ENCODE measurements at places on chromosomes 3 and 15.

DNA sequence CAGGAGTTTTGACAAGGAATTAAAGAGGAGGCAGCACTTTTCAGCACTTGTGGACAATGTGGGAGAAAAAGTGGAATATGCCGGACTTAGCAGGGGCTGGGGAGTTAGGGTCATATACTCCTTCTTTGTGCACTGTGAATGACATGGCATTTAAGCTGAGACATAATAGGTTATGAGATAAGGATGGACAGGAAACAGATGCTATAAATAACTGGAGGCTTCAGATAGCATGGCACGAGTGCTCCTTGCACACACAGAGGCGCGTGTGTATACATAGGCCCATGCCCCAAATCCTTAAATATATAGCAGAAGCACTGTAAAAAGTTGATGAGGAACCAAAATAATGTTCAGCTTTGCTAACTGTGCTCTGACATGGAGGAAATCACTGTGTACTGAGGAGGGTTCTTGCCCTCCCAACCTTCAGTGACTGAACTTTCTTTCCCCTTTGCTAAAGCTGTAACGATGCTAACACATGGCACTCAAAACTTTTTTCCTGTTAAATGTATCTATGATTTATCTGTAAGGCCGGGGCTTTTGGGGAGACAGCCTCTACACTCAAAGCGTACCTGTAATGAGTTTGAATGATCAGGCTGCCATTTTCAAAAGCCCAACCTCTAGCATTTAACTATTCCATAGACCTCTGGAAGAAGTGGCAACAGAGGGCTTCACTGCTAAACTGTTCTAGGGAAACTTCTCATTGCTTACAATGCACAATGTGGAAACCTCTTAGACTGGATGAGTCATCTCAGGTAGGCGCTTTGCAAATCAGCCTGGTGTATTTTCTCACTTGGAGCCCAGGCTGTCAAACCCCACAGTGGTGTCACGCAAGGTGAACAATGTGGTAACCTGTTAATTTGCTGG lies 784.6 kb downstream of the NR2F2 start:
- DNase-seq = no peak

DNA sequence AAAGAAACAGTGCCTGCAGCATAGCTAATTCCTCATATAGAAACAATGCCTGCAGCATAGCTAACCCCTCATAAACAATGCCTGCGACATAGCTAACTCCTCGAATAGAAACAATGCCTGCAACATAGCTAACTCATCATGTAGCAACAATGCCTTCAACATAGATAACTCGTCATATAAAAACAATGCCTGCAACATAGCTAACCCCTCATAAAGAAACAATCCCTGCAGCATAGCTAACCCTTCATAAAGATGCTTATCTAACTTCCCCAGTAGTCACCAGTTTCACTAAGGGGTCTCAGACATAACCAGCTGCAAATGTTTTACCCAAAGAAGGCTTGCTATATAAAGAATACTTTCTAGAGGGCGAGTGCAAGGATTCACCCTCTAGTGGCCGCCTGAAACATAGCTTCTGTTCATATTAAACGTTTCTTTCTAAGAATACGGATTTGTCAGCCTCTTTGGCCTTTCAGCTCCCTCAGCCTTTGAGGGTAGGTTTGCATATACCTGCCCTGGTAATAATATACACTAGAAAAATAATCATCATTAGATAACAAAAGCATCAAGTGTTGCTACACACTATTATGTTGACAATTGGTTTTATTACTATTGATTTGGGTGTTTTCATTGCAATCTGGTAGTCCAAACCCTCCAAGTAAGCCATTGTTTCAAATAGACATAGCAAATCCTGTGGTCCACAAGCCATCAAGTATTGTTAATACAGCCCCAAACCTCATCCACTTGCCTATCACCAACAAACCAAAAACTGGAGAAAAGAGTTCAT lies 44.4 kb upstream of the FAN1 start:
- DNase-seq = no peak

DNA sequence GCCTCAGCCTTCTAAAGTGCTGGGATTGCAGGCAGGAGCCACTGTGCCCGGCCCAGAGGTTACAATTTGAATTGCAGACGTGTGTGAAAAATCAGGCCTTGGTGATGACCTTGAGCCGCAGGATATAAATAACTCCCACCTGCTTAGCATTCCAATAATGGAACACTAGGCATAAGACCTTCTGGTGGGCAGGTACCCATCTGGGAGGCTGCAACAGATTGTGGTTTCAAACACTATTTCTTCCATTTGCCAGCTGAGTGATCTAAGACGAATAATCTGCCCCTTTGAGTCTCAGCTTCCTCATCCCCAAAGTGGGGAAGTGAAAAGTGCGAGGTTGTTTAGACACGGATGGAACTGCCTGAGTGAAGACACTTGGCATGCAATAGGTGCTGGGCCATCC lies 47.7 kb upstream of the HERC1 start:
- no peak for DNase-seq

DNA sequence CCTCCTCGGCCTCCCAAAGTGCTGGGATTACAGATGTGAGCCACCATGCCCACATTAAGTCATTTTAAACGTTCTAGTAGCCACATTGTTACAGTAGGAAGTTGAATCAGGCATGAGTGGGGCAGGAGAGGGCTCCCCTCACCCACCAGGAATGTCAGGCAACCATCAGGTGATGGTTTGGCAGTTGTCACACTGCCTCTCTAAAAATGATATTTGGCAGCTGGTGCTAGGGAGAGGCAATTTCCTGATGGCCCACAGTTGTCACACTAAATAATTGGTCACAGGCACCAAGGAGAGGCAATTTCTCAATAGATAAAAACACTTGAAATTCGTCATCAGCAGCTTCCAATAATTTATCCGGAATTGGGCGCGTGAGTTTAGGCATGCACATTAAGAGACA lies 79.2 kb upstream of the ABHD2 start:
- DNase-seq = no peak

DNA sequence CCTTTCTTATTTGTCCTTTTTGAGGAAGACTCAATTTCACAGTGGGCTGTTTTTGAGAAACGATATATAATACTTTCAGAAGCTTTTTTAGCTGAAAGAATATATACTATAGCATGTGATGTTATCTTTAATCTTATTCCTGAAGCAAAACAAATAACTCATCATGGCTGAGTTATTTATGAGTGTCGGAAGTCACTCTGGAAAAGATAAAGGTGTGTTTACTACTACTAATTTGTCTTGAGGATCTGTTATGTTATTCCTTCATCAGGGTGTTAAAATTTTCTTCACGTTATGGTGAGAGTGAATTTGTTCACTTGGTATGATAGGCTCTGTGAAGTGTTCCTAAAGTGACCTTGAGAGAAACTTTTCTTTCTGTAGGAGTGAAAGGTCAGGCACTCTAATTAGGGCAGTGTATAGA lies 4.7 kb downstream of the TCF12 start:
- no peak for DNase-seq

DNA sequence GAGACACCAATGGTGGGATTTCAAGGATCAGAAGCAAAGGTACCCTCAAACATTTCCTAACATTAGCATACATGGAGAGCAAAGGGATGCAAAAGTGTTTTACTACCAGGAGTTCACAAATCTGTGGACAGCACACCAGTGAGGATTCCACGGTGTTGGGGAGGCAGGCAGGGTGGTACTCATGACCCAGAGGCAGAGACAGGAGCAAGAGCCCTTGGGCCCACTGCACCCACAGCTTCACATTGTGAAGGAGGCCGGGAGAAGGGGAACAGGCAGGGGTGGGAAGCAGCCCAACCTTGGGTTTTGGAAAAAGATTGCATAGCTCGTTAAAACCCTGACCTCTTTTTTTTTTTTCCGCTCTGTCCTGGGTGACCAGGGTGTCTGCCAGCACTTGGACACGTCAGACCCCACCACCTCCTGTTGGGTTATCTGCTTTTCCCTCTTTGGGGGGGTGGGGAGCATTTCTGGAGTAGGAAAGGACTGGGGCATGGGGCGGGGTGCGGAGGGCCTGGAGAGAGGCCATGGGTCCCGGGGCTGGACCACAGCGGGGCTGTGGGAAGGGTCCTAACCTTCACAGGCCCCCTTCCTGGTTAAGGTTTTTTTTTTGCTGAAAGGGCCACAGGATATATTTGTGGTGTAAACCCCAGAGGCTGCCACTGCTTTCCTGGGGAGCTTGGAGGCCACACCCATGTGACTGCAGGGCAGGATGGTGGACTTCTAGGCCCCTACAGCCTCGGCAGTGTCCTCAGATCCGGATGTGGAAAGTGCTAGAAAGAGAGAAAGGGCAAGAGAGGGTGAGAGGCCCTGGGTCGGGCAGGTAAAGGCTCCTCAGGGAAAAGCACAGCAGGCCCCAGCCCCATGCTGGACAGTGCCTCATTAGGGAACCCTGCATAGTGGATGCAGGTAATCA lies 12.5 kb downstream of the SH2D7 start:
- no peak for DNase-seq

DNA sequence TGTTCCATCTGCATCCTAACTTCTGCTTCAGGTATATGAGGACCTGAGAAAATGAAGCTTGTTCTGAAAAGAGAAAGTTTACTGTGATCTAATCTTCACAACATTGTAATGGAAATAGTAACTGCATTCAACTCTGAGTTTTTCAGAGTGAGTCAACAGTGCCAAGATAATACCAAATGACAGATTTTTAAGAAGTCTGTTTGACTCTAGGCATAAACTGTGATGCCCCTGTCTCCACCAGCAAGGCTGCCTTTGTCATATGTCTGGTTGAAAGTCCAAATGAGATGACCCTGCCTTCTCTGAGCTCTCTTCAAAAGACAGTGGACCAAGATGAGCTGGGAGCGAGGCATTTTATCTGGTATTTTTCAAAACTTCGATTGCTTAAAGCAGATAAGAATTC lies 44.8 kb upstream of the B3GNT5 start:
- DNase-seq = no peak

Data from activated CD8-positive, alpha-beta memory T cell treated with anti-CD3 and anti-CD28 coated beads for 48 hours (primary cell).